ENCODE measurements at places on chromosomes 1 and 21.
A peak's percentile ranks its signal among the peaks of the same experiment; 100 is the strongest.

GRCh38 chr1:159879977-159880376, 17.5 kb upstream of the VSIG8 start:
- no peak for DNase-seq

DNA sequence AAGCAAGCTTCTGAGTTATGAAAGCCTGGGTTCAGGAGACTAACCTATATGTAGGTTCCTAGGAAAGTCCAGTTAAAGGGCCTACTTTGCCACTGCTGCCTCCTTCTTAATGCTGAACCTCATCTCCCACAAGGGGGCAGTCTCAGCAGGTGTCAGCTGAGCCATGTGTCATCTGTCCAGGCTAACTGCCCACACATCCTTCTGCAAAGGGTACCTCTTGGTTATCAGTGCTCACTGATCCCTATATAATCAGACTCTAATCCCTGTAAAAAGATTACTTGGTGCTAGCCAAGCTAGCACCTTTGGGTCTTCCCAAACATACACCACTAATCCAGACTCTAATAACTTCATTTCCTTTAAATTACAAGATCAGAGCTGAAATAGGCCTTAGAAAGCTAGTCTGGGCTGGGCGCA, 9.0 kb downstream of the PRDX1 start:
- peak; percentile 67 for DNase-seq

DNA sequence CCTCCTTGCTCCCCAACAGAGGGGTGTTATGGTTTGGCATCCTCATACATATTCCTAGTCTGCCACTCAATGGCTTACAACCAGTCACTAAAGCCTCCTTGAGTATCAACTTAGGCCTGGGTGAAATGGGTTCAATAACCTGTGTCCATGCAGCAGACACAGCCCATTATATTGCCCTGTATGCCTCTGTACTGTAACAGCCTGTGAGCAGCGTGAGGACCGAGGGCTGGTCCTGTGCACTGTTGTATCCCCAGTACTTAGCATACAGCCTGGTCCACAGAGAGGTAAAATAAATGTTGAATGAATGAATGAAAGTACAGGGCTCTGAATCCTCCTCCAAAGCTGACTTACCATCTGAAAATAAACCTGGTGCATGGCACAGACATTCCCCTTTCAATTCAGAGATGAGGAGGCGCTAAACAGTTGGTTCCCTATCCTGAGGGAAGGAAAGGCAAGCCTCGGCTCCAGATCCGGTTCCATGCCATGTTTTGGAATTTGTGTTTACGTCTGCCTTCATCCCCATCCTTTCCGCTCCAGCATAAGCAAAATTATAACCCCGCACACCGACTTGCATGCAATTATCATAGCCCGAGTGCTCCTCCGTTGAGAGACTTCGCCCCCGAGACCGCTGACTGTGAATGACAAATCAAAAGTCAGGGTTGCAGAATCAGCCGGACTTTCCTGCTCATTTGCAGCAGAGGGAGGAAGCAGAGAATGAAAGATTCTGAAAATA, 45.0 kb upstream of the DNAJC6 start:
- peak; percentile 66 for DNase-seq

DNA sequence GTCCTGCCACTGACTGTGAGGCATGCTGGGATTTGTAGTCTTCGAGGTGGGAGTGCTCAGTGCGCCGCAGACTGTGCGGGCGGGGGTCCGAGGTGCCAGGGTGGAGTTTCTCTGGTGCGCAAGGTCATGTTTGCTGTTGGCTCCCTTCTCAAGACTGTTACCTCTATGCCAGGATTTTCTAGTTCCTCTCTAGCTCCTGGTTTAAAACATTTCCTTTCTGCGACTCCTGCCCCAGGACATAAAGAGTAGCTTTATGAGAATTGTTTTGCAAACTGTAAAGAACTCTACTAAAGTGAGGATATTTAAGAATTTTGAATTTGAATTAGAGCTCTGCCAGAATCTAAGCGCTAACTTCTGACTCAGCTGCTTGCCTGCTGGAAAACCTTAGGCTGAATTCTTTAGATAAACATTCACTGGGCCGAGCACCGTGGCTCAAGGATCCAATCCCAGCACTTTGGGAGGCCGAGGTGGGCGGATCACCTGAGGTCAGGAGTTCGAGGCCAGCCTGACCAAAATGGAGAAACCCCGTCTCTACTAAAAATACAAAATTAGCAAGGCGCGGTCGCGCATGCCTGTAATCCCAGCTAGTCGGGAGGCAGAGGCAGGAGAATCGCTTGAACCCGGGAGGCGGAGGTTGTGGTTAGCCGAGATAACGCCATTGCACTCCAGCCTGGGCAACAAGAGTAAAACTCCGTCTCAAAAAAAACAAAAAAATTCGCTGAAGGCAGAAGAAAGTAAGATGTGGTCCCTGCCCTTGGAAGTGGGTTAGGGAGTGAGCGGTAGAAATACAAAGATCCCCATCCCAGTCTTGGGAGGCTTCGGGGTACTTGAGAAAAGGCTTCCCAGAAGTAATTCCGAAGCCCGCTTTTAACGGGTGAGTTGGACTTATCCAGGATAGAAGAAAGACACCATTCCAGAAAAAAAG, 992 bp upstream of the USP48 start:
- DNase-seq, result peak; percentile 97

- DNase-seq, result no peak
Observed at GRCh38 chr1:111496398-111496797, 7.0 kb downstream of the ADORA3 start.

DNA sequence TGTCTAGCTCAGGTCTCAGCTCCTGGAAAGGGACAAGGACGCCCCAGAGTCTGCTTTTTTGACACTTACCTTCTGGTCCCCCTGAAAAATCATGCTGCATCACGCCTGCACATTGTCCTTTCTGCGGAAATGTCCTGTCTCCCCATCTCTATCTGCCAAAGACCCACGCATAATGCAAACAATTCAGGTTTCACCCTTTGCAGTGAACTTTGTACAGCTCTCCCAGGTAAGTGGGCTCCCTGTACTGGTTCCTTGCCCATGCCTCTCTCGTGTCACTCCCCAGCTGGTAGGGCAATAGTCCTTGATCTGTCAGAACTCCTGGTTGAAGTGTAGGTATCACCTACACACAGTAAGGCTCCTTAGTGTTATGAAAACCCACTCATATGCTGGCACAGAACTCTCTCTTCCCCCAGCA, 102.9 kb upstream of the IRF2BP2 start:
- no peak for DNase-seq

Measured in WTC11 (cell line).